Activated naive CD4-positive, alpha-beta T cell treated with anti-CD3 and anti-CD28 coated beads for 36 hours (primary cell): ENCODE measurements at places on chromosomes 6 and 20.

GRCh38 chr6:28357036-28357435 is 7.3 kb downstream of the ZKSCAN3 start:
- no peak for DNase-seq

GRCh38 chr20:35523298-35523888 is 6.1 kb downstream of the C20orf173 start:
- peak; percentile 41 for DNase-seq

GRCh38 chr6:8014947-8015346 is 49.2 kb downstream of the BLOC1S5 start:
- DNase-seq = no peak

- no peak for DNase-seq
Observed at GRCh38 chr20:36504295-36504694, 37.0 kb upstream of the MYL9 start.

DNA sequence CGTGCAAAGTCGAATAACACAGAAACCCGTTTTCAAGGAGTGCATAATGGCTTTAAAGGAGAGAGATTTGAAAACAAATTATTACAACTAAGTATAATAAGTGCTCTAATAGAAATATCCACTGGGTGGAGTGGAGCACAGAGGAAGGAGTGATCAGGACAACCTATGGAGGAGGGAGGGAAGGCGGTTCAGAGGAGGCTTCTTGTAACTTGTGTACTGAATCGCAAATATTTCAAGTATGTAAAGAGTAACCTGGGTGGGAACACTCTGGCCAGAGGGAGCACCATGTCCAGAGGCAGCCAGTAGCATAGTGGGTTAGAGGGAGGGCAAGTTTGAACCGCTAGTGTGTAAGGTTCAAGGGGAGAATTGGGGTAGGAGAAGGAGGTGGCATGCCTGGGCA is 21.6 kb upstream of the TNFAIP3 start:
- DNase-seq = no peak

DNA sequence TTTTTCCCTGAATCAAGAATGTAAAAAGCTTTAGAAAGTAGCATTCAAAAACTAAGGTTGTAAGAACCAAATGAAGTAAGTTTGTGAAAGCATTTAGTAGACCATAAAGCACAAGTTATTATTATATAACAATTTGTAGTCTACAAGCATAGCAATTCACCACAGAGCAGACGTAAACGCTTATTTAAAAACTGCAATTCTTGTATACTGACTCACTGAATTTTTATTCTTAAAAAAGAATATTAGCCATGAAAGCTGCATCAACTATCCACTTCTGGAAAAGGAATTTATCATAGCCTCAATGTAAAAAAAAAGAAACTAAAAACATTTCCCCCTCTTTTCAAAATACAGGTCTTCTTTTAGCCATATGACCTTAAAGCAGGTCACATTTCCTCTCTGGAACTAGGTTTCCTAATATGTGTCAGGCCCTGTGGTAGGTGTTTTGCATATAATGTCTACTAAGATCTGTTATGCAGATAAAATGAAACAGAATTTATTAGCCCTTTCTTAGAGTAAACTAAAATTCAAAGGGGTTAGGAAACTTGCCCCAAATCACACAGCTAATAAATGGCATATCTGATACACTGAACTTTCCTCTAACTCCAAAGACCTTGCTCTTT is 2.1 kb downstream of the MAP3K7 start:
- peak; percentile 11 for DNase-seq

- no peak for DNase-seq
Observed at GRCh38 chr6:38459291-38459690, 180.4 kb downstream of the BTBD9 start.

- DNase-seq = no peak
Observed at GRCh38 chr6:71053475-71053874, 96.6 kb upstream of the B3GAT2 start.

GRCh38 chr6:83038246-83038645 is 27.4 kb downstream of the UBE3D start:
- no peak for DNase-seq

- no peak for DNase-seq
Observed at GRCh38 chr6:165439928-165440554, 130.6 kb upstream of the C6orf118 start.

DNA sequence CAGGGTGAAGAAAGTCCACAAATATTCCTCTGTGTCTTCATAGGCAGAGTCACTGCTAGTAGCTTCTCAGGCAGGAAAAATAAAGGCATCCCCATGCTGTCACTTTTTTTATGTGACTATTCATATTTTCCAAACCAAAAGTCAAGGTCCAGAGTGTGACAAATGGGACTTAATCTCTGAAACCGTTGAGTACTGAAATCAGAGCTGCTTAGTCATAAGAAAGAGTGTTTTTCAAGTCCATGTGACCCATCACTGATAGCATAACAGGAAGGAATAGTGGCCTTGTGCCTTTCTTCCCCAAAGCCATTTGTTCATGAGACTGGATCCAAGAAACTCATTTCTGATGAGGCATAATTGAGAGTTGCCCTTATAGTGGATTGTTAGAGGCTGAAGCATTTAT is 210.3 kb upstream of the TSHZ2 start:
- no peak for DNase-seq

GRCh38 chr6:168134560-168135201 is 55.7 kb upstream of the FRMD1 start:
- DNase-seq = no peak

DNA sequence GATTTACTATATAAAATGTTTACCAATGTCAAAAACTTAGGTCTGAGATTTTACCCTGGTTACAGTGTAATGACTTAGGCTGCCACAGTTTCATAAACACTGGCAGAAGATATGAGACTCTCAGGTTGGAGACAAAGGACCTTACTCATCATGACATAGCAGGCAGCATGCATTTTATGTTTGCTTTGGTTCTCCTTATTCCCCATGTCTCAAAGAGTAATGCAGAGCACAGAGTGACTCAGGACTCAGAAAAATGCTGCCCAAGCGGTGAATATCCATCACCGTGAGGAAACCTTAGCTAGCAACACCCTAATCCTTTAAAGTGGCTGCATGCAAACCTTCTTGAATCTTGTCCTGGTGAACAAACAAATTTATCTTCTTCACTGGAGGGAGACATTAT is 112.1 kb upstream of the EYS start:
- no peak for DNase-seq

GRCh38 chr6:26273673-26274588 is 91.1 kb upstream of the BTN3A2 start:
- DNase-seq = no peak

DNA sequence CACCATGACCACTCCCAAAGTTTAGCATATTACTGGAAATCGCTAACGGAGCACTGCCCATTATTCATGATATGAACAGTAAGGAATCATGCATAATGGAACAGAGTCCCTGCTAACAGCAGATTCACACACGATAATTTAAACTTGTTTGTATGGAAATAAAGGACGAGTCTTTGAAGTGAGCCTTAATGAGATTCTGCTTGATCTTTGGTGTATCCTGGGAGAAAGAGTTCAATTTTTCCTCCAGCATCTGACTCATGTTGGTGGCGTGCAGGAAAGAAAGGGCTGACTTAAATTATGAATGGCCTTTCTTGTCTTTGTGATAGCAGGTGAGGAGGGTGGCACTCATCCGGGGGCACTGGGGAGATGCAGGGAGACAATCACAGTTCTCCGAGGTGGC is 194.6 kb downstream of the ZNF217 start:
- no peak for DNase-seq

DNA sequence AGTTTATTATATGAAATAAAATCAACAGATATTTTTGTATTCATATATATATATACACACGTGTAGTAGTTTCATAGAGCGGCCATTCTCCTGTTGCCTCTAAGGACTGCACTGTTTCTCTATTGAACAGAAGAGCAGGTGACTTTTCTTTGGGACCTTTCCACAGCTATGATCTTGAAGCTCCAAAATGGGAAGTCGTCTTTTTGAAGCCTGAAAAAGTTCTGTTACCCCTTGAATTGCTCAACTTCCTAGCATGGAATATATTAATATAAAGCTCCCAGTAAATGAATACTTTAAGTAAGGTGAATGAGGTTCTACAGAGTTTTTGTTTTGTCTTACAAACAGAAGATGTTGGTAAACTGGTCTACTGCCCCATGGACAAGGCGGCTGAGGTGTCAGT is 42.2 kb upstream of the ADTRP start:
- DNase-seq = no peak

DNA sequence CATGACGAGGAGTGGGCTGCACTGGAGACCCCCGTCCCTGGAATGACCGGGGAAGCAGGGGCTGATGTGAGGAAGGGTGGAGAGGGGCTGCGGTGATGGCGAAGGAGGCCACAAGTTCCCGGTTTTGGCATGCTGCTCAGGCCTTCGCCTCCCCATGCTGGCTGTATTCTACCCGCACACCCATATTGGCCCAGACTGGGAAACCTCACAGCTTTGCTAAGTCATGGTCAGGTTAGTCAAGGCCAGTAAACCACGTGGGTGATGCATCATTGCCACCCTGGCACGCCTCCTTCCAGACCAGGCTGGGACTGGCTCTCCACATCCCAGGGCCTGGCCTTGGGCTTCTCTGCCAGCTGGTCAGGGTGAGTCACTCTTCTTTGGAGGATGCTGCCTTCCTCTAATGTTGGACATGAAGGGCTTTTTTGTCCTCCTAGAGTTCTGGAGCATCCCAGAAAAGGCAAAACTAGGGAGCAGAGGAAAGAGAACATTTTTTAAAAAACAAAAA is 53.8 kb downstream of the PCNA start:
- peak; percentile 6 for DNase-seq

GRCh38 chr6:582370-582769 is 74.5 kb downstream of the HUS1B start:
- no peak for DNase-seq

DNA sequence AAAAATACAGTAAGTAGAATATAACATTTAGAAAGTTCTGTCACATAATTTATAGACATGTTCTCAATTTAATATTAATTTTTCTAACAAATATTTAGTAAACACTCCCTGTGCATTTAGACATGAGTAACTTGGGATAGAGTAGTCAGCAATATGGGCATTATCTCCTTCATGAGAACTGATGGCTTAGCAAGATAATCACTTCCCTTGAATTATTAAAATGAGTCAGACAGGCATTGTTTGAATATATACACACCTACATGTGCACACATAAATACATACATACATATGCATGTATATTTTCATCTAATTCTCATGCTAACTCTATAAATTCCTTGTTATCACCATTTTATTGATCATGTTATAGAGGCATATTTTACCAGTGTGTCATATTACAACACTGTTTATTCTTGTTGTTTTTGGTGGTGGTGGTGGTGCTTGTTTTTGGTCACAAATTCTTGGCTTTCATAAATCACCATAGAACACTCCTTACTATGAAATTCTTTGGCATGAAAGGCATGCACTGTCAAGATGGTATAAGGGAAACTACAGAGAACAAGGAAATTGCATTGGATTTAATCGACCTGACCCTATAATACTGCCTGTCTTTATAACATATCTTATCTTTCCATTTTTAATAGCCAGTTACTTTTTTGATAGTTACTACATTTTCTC is 434.5 kb upstream of the MANEA start:
- DNase-seq = no peak

GRCh38 chr6:34656378-34657036 is 40.1 kb downstream of the ILRUN start:
- peak; percentile 66 for DNase-seq

DNA sequence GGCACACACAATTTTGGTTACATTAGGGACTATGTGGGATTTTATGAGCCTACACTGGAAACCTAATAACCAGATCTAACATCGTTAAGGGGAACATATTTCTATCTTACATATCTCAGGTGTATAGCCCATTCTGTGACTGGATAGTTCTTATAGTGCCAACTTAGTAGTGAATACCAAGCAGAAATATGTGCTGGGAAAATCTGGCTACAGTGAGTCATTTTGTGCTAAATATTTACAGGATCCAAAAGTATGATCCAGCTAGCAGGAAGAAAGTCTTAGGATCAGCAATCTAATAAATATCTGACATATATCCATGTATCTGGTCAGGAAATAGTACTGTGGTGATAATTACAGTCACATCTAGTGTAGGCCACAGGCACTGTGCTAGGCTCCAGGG is 94.6 kb upstream of the INSM1 start:
- no peak for DNase-seq

DNA sequence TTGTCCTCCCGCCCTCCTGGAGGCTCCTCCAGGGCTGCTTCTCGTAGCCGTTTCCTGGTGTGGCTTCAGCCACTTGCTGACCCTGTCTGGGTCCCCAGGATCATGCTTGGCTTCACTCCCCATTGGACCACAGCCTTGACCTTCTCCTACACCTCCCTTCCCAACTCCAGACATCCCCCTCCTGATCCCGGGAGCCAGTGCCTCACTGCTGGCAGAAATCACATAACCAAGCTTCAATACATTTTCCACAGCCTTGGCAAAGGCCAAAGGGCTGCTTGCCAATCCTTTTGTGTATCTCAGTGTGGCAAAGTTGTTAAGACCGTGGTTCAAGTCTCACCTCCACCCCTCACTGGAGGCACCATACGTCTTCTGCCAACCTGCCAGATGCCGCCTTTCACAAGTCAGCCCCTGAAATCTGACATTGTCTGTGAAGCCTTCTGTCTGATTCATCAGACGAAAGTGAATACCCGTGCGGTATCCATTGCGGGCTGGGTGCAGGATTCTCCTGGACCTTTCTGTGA is 60.1 kb downstream of the PHACTR3 start:
- DNase-seq = no peak

DNA sequence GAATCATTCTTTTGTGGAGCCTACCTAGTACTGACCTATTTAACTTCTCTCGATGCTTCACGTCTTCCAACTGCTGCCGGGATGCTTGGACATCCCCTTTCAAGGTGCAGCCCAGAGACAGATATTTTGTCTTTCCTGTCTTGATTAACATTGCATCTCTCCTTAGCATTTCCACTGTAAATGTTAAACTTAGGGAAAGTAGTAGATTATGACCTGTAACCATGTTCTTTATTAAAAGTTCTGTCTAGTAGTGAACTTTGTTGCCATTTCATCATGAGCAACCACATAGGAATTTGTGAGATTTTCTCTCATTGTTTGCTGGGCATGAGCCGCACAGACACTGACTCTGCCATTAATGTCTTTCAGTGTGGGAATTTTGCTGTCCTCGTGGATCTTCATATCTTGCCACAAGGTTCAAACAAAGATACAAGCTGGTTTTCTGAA is 117.9 kb downstream of the JAG1 start:
- DNase-seq = no peak
